ENCODE measurements at places on chromosomes 5 and 9. TPM values are rescaled to one million over a fixed set of nuclear protein-coding genes. Genes with fewer than 3 reads are reported as not detected.

The NR2F1-AS1 gene
- 18.8 TPM for total RNA-seq

The SLC45A2 gene
- total RNA-seq: not detected

The FOXI1 gene
- not detected for total RNA-seq

The ZNF474 gene
- 0.26 TPM for total RNA-seq
